Spinal cord (tissue), 10 donors: ENCODE measurements at places on chromosomes 1 and 21. TPM values are rescaled to one million over a fixed set of nuclear protein-coding genes. Genes with fewer than 3 reads are reported as not detected.

Gene CDC7
- 23.1 TPM for polyA plus RNA-seq

Gene MYOG
- polyA plus RNA-seq, result 0.29 TPM

Gene TMPRSS2
- polyA plus RNA-seq, result 0.41 TPM

Gene KRTAP19-1
- polyA plus RNA-seq, result not detected

Gene ZNHIT6
- 26.1 TPM for polyA plus RNA-seq

Gene ST6GALNAC3
- polyA plus RNA-seq, result 17.2 TPM

Gene HSPG2
- 85.8 TPM for polyA plus RNA-seq

Gene CTH
- polyA plus RNA-seq, result 9.7 TPM

Gene TBX15
- 0.41 TPM for polyA plus RNA-seq

Gene PRR9
- polyA plus RNA-seq, result not detected

Gene C8B
- not detected for polyA plus RNA-seq

Gene TSPEAR
- polyA plus RNA-seq, result 0.24 TPM

Gene CFHR1
- polyA plus RNA-seq, result 2.1 TPM

Gene NVL
- 33.9 TPM for polyA plus RNA-seq

Gene RTCA
- 45.5 TPM for polyA plus RNA-seq

Gene LENEP
- polyA plus RNA-seq, result not detected

Gene CD34
- 27.9 TPM for polyA plus RNA-seq

Gene RHEX
- not detected for polyA plus RNA-seq

Gene CDC42BPA
- 51.1 TPM for polyA plus RNA-seq

Gene CSMD2
- 25.0 TPM for polyA plus RNA-seq

Gene TMEM269
- 1.3 TPM for polyA plus RNA-seq

Gene FALEC
- polyA plus RNA-seq, result 1.4 TPM

Gene FCER1G
- polyA plus RNA-seq, result 14.5 TPM

Gene TMPRSS15
- 0.13 TPM for polyA plus RNA-seq

Gene ELAPOR1
- 6.6 TPM for polyA plus RNA-seq

Gene UQCRHL
- 2.2 TPM for polyA plus RNA-seq

Gene PCP4
- 213 TPM for polyA plus RNA-seq

Gene GPATCH3
- 14.8 TPM for polyA plus RNA-seq

Gene TRAF3IP3
- polyA plus RNA-seq, result 1.8 TPM

Gene CD84
- 6.0 TPM for polyA plus RNA-seq

Gene FAM167B
- polyA plus RNA-seq, result 2.7 TPM

Gene CELF3
- polyA plus RNA-seq, result 90.7 TPM

Gene GJA8
- not detected for polyA plus RNA-seq

Gene VHLL
- polyA plus RNA-seq, result 0.32 TPM

Gene SASS6
- polyA plus RNA-seq, result 3.9 TPM

Gene B3GALT6
- polyA plus RNA-seq, result 39.7 TPM
